Left hindlimb (tissue), 1 donor: ENCODE measurements at places on chromosomes 2 and 18.

GRCh38 chr2:66948234-66948633 is 448.9 kb upstream of the ETAA1 start:
- DNase-seq: no peak

DNA sequence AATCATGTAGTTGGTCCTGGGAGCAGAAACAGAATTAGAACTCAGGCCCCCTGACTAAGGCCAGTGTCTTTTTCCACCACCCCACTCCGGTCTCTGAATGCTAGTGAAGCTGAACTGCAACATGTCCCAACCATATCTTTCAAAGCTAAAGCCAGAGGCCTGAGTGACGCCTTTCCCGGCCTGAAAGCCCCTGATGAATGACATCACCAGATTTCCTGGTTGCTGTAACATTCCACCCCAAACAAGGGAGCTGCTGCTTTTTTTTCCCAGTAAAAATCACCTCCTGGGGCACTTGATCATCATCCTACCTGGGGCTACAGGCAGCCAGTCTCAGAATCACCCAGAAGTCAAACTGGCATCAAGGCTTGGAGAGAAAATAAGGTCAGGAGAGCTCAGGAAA is 162.7 kb downstream of the ARL4C start:
- no peak for DNase-seq

GRCh38 chr18:24731981-24732380 is 271.5 kb downstream of the HRH4 start:
- no peak for DNase-seq

DNA sequence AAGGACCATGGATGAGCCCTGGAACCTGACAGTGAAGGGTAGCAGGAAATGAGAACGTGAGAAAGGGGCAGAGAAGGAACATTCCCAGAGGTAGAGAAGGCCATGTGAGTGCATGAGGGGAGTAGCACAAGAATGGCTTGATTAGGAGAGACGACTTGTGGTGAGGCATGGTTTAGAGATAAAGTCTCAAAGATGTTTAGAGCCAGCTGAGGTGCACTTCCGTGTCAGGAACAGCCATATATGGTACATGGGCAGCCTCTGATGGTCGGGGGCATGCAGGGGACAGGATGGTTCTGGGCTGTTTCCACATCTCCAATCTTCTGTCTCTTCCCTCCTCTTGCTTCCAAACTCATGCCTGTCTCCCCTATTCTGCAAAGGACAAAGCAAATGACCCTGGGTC is 28.8 kb upstream of the EFEMP1 start:
- DNase-seq: no peak

DNA sequence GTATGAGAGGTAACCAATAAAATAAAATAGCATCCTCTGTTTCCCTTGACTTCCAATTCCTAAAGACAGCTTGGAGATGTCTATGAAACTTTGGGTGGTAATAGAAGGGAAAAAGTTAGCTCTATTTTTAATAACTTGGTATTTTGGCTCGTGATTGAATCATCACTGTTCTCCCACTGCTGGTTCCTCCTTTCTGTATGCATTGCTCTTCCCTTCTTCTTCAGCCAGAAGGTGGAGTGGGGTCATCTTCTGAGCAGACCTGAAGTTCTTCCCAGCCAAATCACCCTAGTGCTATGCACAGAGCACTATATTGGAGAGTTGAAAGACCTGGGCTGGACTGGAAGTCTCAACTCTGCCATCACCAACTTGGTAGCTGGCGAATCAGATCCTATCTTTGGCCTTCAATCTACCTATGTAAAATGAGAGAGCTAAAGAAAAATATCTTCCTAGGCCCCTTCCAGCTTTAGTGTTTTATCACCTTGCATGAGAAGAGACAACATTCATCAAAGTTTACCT is 54.1 kb downstream of the CPO start:
- no peak for DNase-seq

DNA sequence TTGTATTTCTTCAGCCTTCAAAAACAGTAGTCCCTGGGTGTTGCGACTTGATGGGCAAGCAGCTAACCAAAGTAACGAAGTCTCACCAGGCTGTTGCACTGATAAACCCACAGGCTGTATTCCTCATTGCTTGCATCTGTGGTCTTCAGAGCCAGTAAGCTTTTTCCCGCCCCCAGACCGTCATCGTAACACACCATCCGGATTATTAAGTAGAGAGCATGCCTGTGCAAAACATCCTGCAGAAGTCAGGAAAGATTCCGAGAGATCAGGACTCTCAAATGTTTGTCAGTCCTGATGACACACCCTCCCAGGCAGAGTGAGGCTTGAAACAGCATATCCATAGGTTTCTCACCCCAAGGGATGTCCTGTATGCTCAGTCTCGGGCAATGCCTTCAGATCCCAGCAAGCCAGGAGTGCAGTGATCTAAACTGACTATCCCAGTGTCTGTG is 15.9 kb downstream of the ITGB1BP1 start:
- DNase-seq: no peak

DNA sequence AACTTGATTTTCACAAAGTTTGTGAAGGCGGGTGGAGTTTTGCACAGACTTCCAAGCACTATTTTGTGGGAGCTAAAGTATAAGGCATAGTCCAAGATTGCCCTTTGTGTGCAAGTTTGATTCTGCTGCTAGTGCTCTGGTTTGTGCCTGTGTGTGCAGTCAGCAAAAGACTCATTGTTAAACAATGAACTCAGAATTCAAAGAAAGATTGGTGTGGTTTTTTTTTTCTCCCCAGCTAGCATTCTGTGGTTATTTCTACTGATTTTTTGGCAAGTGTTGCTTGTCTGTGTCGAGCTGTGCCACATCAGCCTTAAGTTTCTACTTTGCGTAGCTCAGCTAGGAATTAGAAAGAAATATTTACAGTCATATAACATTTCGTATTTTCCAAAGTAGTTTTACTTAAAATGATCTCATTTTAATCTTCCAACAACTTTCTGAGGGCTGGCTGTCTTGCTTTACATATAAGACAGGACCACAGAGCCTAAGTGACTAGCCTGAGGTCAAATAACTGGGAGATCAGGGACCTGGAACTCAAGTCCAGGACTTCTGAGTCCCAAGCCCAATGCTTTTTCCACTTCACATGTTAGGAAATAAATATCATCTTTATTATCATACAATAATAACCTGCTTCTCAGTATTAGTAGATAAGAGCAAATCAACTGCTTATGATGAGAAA is 69.8 kb downstream of the BABAM2 start:
- no peak for DNase-seq
